Neural crest cell (in vitro differentiated cells): ENCODE measurements at places on chromosomes 11 and 22.

GRCh38 chr22:17780116-17780740 is 6.0 kb upstream of the BID start:
- DNase-seq: no peak
- peaks cover 37% of the 10 kb centered on the region for H3K4me1 ChIP-seq
- no peak overlapping the region for H3K27ac ChIP-seq
- H3K27me3 ChIP-seq: peaks cover under 1% of the 10 kb centered on the region

- peaks cover 3% of the 10 kb centered on the region for H3K36me3 ChIP-seq
- H3K4me1 ChIP-seq: peaks cover 39% of the 10 kb centered on the region
- DNase-seq: no peak
- H3K27ac ChIP-seq: peak overlapping the region; percentile 88
These were observed 74.7 kb downstream of the MN1 start for GRCh38 chr22:27726686-27727449.

- H3K4me1 ChIP-seq: peaks cover 21% of the 10 kb centered on the region
- no peak overlapping the region for H3K4me3 ChIP-seq
- no peak for DNase-seq
- peaks cover 16% of the 10 kb centered on the region for H3K36me3 ChIP-seq
These were observed 43.5 kb downstream of the PPFIA1 start for GRCh38 chr11:70313945-70314344.

GRCh38 chr11:67117176-67117575 is 1.9 kb upstream of the KDM2A start:
- no peak for DNase-seq
- no peaks in the 10 kb centered on the region for H3K36me3 ChIP-seq
- peaks cover 2% of the 10 kb centered on the region for H3K27me3 ChIP-seq
- H3K4me3 ChIP-seq: peak overlapping the region; percentile 91

- peaks cover 40% of the 10 kb centered on the region for H3K36me3 ChIP-seq
- no peaks in the 10 kb centered on the region for H3K27me3 ChIP-seq
- no peak overlapping the region for H3K27ac ChIP-seq
- no peak for DNase-seq
These were observed 78.4 kb downstream of the HSD17B12 start for GRCh38 chr11:43758927-43759326.

DNA sequence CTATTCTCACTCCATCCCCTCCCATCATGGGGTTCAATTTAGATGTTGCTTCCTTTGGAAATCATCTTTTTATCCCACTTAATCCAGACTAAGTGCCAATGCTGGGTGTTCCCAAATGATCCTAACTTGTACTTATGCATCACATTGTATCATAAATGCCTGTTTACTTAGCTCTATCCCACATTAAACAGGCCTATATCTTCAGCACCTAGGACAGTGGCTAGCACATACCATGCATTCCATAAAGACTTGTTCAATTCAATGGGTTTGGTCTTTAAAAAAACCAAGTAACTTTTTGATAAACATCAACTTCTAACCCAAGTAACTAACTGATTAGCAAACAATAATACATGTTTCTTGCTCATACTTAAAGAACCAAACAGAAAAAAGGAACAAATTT is 40.6 kb downstream of the RSF1 start:
- no peak for DNase-seq
- H3K27me3 ChIP-seq: no peaks in the 10 kb centered on the region
- H3K36me3 ChIP-seq: no peaks in the 10 kb centered on the region
- H3K4me3 ChIP-seq: no peak overlapping the region

- DNase-seq: no peak
- H3K27ac ChIP-seq: no peak overlapping the region
- no peaks in the 10 kb centered on the region for H3K36me3 ChIP-seq
- H3K27me3 ChIP-seq: peaks cover 34% of the 10 kb centered on the region
- peak overlapping the region; percentile 88 for H3K4me3 ChIP-seq
These were observed 18.6 kb downstream of the CREB3L1 start for GRCh38 chr11:46296059-46296527.

GRCh38 chr11:2778630-2779498 is 79.1 kb upstream of the KCNQ1OT1 start:
- no peaks in the 10 kb centered on the region for H3K27me3 ChIP-seq
- H3K4me1 ChIP-seq: peaks cover 26% of the 10 kb centered on the region
- no peaks in the 10 kb centered on the region for H3K36me3 ChIP-seq
- no peak overlapping the region for H3K27ac ChIP-seq

DNA sequence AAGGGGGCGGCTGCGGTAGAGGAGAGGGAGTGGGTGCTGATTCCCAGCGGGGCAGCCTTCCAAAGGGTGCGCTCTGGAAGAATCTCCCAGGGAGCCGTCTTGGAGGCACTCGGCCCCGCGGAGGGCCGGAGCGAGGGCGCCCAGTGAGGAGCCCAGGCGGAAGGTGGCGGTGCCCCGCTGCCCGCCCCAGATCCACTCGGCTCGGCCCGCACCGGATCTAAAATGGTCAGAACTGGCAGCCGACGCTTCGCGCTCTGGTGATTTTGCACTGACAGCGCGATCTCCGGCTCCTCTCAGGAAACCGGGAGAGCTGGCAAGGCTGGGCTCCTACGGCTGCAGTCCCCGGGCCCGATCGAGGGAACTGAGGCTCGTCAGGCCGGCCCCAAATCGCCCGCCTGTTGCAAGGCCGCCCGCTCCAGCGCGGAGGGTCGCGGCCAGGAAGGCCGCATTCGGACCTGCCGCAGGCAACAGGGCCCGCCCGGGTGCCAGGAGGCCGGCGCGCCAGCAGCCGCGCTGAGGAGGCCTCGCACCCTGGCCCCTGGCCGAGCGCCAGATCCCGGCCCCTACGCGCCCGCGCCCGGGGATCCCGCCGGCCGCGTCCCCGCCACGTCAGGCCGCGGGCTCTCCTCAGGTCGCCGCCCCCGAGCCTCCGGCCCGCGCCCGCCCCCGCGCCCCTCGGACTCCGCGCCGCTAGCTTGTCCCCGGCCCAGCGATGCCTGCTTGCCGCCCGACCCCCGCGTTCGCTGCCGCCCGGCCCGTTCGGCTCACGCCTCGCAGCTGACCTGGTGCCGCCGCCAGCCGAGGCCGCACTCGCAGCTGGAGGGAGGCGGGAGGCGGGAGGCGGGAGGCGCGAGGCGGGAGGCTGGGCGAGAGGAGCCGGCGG is at the start of gene KLHL22:
Gene KLHL22, minus strand, starts transcription at position 818 of the 883 bp plus-strand sequence. CDS start 6,584 bp downstream, outside the sequence.
- DNase-seq: peak; percentile 4
- peaks cover 40% of the 10 kb centered on the region for H3K4me1 ChIP-seq
- no peaks in the 10 kb centered on the region for H3K36me3 ChIP-seq
- peak within 1 kb of the TSS; percentile 93 for H3K4me3 ChIP-seq
- H3K27ac ChIP-seq: peak within 1 kb of the TSS; percentile 92

DNA sequence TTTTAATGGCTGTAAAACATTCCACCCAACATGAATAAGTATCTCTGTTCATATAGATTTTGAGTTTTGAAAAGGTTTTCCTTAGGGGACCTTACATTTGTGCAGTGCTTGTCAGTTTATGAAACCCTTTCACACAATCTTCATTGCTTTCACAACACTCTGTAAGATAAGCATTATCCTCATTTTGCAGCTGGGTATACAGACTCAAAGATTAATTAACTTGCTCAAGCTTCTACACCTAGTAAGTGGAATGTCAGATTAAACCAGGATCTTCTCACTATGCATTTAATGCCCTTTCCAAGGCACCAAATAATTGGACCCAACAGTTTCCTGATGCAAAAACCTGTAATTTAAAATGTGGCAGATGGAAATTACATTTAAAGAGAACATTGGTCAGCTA is 11.6 kb upstream of the GAB2 start:
- no peak overlapping the region for H3K4me3 ChIP-seq
- peaks cover 3% of the 10 kb centered on the region for H3K36me3 ChIP-seq
- peaks cover 5% of the 10 kb centered on the region for H3K4me1 ChIP-seq
- no peak overlapping the region for H3K27ac ChIP-seq
- no peaks in the 10 kb centered on the region for H3K27me3 ChIP-seq

- DNase-seq: no peak
- no peak overlapping the region for H3K27ac ChIP-seq
- peaks cover 21% of the 10 kb centered on the region for H3K4me1 ChIP-seq
- H3K27me3 ChIP-seq: no peaks in the 10 kb centered on the region
These were observed 477.9 kb downstream of the MN1 start for GRCh38 chr22:27323661-27324060.

GRCh38 chr11:8336356-8337129 is 72.9 kb upstream of the LMO1 start:
- no peak overlapping the region for H3K4me3 ChIP-seq
- peaks cover 31% of the 10 kb centered on the region for H3K4me1 ChIP-seq
- no peak for DNase-seq
- no peaks in the 10 kb centered on the region for H3K36me3 ChIP-seq
- H3K27ac ChIP-seq: peak overlapping the region; percentile 35

GRCh38 chr11:78954261-78954660 is 379.6 kb upstream of the NARS2 start:
- H3K4me1 ChIP-seq: peaks cover 44% of the 10 kb centered on the region
- no peak overlapping the region for H3K27ac ChIP-seq
- no peaks in the 10 kb centered on the region for H3K36me3 ChIP-seq
- no peak overlapping the region for H3K4me3 ChIP-seq
- peaks cover 75% of the 10 kb centered on the region for H3K27me3 ChIP-seq

DNA sequence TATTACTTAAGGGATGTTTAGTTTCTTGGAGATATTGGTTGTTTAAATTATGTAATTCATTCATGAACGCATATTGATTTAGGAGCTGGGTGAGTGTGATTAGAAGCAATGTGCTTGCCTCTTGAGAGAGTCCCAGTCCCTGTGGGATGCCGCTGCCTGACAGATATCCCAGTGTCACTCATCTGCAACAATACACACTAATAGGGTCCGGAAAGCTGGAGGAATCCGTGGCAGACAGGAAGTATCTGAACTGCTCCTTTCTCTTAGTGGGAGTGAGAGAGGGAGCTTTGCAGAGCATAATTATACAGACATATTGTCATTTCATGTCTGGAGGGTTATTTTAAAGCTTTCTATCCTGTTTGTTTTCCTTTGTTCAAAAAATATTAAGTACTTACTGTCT is 17.4 kb downstream of the AMOTL1 start:
- peak overlapping the region; percentile 42 for H3K4me3 ChIP-seq
- peak overlapping the region; percentile 67 for H3K27ac ChIP-seq
- H3K27me3 ChIP-seq: no peaks in the 10 kb centered on the region
- no peak for DNase-seq
- H3K36me3 ChIP-seq: no peaks in the 10 kb centered on the region

GRCh38 chr11:59223611-59224010 is 10.9 kb upstream of the MPEG1 start:
- no peaks in the 10 kb centered on the region for H3K27me3 ChIP-seq
- no peak for DNase-seq
- H3K27ac ChIP-seq: no peak overlapping the region
- no peaks in the 10 kb centered on the region for H3K36me3 ChIP-seq
- H3K4me1 ChIP-seq: no peaks in the 10 kb centered on the region

DNA sequence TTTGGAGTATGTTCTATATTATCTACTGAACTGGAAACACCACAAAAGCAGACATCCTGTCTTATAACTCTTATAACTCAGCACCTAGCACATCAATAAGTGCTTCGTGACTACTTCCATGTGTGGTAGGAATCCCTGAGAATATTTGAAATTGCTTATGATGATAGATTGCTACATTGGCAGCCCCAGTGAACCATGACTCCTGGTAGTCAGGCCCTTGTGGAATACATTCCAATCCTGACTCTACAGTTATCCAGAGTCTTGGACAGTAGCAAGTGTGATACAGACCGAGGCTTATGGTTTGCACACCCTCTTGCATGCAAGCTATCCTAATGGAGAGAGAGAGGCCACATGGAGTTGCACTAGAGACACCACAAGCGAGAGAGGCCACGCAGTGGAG is 59.5 kb upstream of the PHF21A start:
- H3K4me3 ChIP-seq: no peak overlapping the region
- H3K27ac ChIP-seq: no peak overlapping the region
- DNase-seq: no peak
- H3K4me1 ChIP-seq: no peaks in the 10 kb centered on the region

DNA sequence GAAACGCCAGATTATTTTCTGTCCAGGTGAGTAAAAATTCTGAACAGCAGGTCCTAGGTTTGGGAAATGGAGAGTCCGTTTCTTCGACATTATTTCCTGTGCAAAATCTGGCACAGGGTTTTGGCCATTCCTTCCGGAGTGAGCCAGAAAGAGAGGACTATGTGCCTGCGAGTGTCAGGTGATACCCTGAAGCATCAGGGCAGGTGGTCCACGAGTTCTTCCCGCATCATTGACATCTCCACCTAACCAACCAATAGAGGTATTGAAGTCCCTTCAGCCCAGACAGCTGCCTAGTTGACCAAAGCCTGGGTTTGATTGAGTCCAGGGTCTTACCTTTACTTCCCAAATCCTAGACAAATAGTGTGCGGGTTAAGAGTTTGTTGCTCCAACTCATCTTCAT is 808 bp downstream of the SNAP29 start:
- no peak for DNase-seq
- peaks cover 34% of the 10 kb centered on the region for H3K4me1 ChIP-seq
- peak overlapping the region; percentile 86 for H3K4me3 ChIP-seq
- H3K27ac ChIP-seq: no peak overlapping the region
- H3K27me3 ChIP-seq: no peaks in the 10 kb centered on the region
- H3K36me3 ChIP-seq: peaks cover 3% of the 10 kb centered on the region

DNA sequence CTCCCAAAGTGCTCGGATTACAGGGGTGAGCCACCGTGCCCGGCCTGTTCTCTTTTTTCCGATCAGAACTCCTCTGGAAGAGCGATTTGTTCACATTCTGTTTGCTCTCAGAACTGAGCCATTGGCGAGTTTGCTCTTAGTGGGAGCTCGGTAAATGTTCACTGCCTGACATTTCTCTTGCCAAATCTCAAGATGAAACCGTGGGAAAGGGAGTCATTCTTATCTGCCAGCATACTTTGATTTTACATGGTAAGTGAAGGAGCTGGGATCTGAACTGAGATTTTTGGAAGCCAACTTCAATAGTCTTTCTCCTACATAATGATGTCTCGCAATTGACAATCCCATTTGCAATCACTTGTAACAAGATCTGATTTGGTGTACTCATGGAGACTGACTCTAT is 445.8 kb upstream of the ISX start:
- H3K4me1 ChIP-seq: no peaks in the 10 kb centered on the region
- no peak overlapping the region for H3K27ac ChIP-seq
- no peak for DNase-seq
- H3K4me3 ChIP-seq: no peak overlapping the region
- H3K27me3 ChIP-seq: peaks cover 3% of the 10 kb centered on the region

DNA sequence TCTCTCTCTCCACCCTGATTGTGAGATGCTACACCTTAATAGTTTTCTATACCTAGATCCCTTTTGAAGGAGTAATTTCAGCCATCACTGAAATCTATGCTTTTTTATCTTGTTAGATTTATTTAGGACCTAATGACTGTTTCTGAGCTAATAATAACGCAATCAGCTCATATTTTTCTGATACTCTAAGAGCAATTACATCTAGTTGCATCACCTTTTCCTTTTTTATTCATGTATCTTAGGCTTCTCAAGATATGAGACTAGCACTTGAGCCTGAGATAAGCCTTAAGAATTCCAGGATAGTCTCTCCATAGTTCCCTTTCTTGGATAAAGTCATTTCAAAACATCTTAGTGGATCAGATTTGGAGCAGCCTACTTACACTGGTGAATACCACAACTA is 25.1 kb upstream of the CAVIN3 start:
- DNase-seq: no peak
- no peaks in the 10 kb centered on the region for H3K36me3 ChIP-seq
- H3K4me3 ChIP-seq: no peak overlapping the region
- H3K27me3 ChIP-seq: no peaks in the 10 kb centered on the region

GRCh38 chr11:60847281-60847680 is 5.4 kb downstream of the CCDC86 start:
- H3K36me3 ChIP-seq: no peaks in the 10 kb centered on the region
- H3K4me1 ChIP-seq: peaks cover 30% of the 10 kb centered on the region
- H3K27ac ChIP-seq: no peak overlapping the region
- DNase-seq: no peak
- no peak overlapping the region for H3K4me3 ChIP-seq

- H3K4me3 ChIP-seq: peak overlapping the region; percentile 96
- peak overlapping the region; percentile 87 for H3K27ac ChIP-seq
- H3K27me3 ChIP-seq: no peaks in the 10 kb centered on the region
- no peaks in the 10 kb centered on the region for H3K36me3 ChIP-seq
- peak; percentile 13 for DNase-seq
- H3K4me1 ChIP-seq: peaks cover 46% of the 10 kb centered on the region
These were observed 579 bp downstream of the PICALM start for GRCh38 chr11:86068138-86068871.
